RWPE1 (cell line): ENCODE measurements at places on chromosomes 2 and 18.

DNA sequence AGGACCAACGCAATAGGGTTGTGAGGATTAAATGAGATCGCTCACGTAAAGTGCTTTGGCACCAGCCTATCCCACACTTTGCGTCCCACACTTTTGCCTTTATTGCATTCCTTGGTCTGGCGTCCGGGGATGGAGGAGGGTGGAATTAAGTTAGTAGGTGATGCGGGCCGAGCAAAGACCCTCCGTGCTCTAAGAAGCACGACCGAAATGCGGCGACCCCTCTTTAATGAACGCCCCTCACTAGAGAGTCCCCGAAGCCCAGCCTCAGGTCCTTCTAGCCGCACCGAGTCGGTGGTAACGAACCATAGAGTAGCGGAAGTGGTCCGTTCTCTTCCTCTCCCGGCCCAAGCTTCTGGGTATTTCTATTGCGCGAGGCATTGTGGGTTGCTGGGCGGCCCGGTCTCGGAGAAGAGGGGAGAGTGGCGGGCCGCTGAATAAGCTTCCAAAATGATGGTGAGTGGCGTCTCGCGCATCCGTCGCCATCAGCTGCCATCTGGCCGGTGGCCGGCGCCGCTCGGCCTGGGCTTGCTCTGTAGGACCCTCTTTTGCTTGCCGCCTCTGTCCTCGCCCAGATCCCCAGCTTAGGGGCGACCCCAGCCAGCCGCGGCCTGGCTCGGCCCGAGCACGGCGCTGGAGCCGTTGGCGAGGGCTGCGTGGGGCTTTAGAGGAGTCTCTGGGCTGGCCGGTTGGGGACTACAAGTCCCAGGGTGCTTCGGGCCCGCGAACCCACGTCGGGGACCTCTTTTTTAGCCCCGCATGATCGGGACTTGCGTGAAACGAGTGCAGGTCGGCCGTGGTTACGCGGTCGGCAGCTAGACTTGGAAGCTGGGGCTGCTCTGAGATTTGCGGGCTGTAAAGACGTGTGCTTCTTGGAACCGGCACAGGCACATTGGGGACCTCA lies at the start of gene CCT7:
TSS of gene CCT7 (plus strand) at position 377 of the 901 bp plus-strand sequence. CDS start at position 448, 71 bp downstream.
- DNase-seq, result peak; percentile 82

DNA sequence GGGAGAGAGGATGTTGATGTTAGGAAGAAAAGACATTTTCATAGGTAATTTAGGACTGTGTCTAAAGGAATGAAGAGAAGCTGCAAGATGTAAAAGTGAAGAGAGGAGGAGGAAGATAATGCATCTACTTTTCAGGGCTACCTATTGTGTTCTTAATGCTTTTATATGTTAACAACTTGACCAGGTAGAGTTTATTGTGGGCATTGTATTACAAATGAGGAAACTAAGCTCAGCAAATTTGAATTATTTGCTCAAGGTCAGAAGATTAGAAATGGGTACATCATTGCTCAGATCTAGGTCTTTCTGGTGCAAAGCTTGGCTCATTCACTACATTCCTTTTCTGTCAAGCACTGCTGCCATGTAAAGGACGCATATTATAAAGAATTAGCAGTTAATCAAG lies 441.7 kb downstream of the THSD7B start:
- no peak for DNase-seq

- DNase-seq, result no peak
Measured at GRCh38 chr2:127516041-127516762, 10.1 kb downstream of the IWS1 start.

GRCh38 chr2:32436150-32436549 lies 79.3 kb downstream of the BIRC6 start:
- DNase-seq, result no peak

DNA sequence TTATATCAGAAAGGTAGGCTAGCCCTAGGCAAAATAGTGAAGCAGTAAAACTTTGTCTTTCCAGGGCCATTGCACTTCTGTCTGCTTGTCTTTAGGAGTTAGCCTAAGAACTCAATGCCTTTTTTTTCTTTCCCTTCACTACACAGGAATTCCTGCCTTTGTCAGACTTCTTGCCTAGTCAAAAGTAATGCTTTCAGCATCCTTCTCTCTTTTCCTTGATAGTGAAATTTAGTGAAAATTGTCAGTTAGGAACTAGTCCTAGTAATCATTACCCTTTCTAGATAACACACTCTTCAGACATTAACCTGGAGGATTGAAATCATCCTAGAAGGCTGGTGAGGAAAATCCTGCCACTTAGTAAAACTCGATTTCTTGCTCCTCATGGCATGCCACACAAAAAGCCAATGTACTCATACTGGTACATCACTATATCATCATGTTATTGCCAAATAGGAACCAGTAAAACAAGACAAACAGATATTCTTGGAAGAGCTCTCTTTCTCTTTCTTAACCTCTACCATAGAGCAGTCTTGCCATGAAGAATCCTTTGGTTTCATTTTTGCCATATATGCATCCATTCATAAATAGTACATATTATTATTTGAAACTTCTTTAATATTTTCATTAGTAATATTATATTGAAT lies 320.5 kb downstream of the CTNNA2 start:
- DNase-seq, result no peak

GRCh38 chr2:241378816-241379215 lies 22.7 kb downstream of the FARP2 start:
- no peak for DNase-seq

DNA sequence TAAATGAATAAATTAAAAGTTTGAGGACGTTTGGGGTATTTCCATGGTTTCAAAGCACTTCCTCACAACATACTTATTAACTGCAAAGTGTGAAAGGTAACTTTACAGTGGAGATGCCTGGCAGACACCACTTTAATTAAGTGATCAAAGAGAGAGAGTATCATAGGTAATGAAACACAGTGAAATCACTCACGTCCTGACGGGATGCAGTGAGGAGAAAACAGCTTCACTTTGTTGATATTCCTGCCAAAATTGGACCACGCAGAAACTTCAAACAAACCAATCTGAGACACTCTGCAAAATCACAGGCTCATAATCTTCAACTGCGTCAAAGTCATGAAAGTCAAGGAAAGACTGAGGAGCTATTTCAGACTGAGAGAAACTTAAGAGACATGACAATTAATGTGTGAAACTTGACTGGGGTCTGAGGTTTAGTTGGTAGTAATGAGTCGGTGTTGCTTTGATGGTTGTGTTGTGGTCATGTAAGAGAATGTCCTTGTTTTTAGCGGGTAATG lies 66.0 kb upstream of the ITGB6 start:
- DNase-seq, result no peak

- DNase-seq, result no peak
Measured at GRCh38 chr2:172426635-172427255, 641 bp upstream of the ITGA6 start.

- no peak for DNase-seq
Measured at GRCh38 chr2:154589514-154589913, 109.0 kb upstream of the KCNJ3 start.

- no peak for DNase-seq
Measured at GRCh38 chr2:45890819-45891218, 239.3 kb downstream of the PRKCE start.

DNA sequence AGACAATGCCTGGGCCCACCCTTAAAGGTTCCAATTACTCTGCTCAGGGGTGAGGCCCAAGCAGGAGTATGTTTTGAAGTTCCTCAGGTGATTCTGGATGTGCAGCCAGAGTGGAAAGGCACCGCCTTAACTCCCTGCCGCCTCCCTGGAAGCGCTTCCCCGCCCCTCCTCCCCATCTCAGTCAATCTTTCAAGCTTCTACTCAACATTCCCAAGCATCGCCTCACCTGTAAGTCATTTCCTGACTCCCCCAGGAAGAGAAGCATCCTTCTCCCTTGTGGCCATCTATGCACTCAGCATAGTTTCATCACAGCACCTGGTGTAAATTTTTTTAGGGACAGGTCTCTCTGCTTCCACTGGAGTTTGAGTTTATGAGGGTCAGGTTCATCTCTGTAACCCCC lies 67.5 kb downstream of the MYL12B start:
- peak; percentile 73 for DNase-seq

- no peak for DNase-seq
Measured at GRCh38 chr18:68176901-68177300, 538.0 kb downstream of the TMX3 start.

- DNase-seq, result no peak
Measured at GRCh38 chr2:232504438-232504837, 15.8 kb upstream of the PRSS56 start.

GRCh38 chr2:172052000-172052983 lies 33.0 kb upstream of the DLX1 start:
- DNase-seq, result no peak

DNA sequence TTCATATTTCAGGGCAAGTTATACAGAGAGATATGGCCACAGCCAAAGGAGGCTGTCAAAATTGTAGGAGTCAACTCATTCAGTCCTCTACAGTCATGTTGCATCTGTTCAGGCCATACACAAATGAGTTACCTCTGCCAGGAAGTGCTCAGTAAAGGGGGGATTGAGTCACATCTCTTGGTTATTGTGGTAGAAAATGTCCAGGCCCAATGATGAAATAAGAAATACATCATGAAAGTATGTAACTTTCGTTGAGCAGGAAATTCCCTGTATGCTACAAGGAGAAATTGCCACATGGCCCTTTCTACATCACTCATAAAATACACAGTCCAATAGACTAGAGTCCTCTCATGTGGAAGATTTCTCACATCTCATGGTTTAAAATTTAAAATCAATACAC lies 103.9 kb upstream of the COL3A1 start:
- no peak for DNase-seq

GRCh38 chr2:47076586-47077441 lies 78.3 kb downstream of the STPG4 start:
- DNase-seq, result peak; percentile 96

GRCh38 chr18:62797329-62797728 lies 82.0 kb downstream of the PHLPP1 start:
- DNase-seq, result no peak

DNA sequence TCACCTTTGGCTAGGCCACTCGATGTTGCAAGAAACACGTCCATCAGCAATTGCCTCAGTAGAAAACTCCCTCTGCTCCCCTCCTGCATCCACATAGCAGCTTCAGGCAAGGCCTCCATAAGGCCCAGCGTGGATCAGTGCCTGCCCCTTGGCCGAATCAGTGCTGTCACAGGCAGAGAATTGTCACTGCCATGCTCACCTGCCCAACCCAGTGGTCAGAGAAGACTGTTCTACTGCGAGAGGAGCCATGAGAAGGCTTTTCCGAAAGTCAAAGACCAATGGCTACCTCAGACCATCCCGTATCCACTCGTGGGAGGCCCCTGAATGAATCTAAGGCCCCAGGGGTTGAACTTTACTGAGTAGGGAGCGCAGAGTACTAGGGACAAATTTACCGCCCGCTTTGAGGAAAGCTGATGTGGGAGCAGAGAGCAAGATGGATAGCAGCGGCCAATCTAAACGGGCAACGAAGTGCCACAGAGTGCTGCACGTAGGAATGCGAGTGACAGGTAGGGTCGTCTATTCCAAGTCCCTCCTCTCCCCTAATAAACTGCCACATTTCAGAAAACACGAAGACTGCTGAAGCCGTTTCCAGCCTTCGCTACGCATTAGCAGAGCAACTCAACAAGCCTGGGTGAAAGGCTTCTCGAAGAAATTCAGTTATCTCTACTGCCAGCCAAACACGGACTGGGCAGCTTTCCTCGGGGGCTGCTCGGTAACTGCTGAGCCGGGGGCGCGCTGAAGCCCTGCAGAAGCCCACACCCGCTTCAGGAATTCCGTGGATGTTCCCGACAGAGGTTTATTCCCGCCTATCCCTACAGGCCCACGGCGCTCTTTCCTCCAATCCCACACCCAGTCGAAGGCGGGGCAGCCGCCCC lies 968 bp upstream of the RALBP1 start:
- peak; percentile 87 for DNase-seq

GRCh38 chr2:240131941-240132650 lies 4.0 kb downstream of the COPS9 start:
- DNase-seq, result no peak

DNA sequence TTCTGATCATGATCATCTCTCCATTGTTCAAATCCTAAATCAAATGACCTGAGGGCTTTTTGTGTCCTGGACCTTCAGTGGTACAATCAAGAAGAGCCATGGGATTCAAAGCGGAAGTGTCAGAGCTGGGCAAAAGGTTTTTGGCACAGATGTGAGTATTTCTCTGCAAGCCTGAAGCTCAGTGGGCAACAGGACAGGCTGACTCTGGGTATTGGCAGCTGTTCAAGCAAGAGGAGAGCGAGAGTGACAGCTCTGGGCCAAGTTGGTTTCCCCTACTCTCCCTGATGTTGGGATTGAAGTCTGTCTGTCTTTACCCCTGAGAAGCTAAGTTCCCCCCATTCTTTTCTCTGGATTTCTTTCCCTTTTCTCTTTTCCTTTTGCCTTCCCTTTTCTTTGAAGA lies 33.3 kb downstream of the DSEL start:
- DNase-seq, result no peak

DNA sequence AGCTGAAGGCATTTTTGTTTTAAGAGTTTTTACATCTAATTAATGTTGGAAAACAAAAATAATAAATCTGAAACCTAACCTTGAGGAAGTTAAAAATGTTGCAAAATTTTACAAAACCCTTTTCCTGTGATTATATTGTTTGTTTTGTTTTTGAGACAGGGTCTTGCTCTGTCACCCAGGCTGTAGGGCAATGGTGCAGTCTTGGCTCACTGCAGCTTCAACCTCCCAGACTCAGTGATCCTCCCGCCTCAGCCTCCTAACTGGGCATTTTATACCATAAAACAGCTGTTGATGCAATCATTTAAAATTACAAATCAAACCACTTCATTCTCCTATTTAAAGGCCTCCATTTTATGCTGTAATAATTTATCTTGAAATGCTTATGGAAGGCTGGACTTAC lies 1.7 kb upstream of the ZNF24 start:
- DNase-seq, result no peak

- peak; percentile 24 for DNase-seq
Measured at GRCh38 chr18:47772374-47773248, 157.8 kb downstream of the SMAD2 start.

GRCh38 chr2:241869087-241869961 lies at the start of gene RTP5:
Gene RTP5, plus strand, starts transcription at chr2:241869729. Its CDS starts 28 bp downstream, at chr2:241869757.
- DNase-seq, result no peak

DNA sequence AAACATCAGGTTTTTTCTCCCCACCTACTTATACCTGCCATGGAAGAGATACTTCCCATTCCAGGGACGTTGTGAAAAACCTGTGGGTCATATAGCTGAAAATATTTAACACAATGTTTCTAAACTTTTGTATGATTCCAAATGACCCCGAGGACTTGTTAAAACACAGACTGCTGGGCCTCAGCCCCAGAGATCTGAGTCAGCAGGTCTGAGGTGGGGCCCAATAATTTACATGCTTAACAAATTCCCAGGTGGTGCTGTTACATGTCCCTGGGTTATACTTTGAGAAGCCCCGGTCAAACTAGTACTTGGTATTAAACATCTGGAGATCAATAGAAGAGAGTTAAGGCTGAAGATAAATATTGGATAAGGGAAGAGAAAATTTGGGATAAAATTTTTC lies 71.4 kb upstream of the FRZB start:
- DNase-seq, result peak; percentile 22

GRCh38 chr2:220981926-220982325 lies 590.2 kb downstream of the EPHA4 start:
- DNase-seq, result peak; percentile 5
